Fibroblast of skin of scalp (primary cell): ENCODE measurements at places on chromosomes 5 and 9.

GRCh38 chr5:173573126-173573960, 43.1 kb downstream of the BOD1 start:
- DNase-seq = peak; percentile 66

DNA sequence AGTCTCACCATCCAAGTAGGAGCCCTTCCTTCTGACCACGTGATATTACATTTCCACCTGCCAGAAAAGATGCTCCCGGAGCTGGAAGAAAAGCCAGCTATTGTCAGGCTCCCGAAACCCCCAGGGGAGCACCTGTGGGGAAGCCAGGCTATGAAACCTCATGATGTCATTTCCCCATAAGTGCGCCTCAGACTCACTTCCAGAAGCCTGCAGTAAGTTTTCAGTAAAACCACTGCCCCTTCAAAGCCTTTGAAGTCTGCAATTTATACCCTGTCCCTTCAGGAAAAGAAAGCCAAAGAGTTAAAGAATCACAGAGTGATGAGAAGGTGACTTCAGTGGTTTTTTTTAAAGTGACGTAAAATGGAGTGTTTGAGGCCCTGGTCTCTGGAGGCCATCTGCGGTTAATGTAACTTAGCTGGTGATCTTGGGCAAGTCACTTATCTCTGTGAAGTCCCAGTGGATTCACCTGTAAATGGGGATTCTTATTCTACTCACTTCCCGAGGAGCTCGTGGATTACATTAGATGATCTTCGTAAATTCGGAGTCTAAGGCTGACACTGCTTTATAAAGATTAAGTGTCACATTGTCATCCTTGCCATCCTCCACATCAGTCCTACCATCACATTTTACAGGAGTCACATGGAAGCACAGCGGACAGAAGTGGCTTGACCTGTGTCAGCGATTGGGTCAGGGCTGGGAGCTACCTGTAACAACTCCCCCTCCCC, 2.6 kb upstream of the SEMA6A start:
- no peak for DNase-seq

- DNase-seq = no peak
These were observed 274.3 kb upstream of the TRPC7 start for GRCh38 chr5:136639616-136640015.

- DNase-seq = no peak
These were observed 368.3 kb upstream of the ST8SIA4 start for GRCh38 chr5:101271416-101271815.
